Activated T-helper 1 cell treated with anti-CD3 and anti-CD28 coated beads, Interleukin-12 subunit alpha, Interleukin-12 subunit beta, Interleukin-2, Interleukin-4 antibody, amounts not matched to agents 30 ng/mL and 10 ng/mL and 1 ng/mL, durations not matched to agents 14 hours and 24 hours and 36 hours (primary cell): ENCODE measurements at places on chromosomes 4 and X. TPM values are rescaled to one million over a fixed set of nuclear protein-coding genes. Genes with fewer than 3 reads are reported as not detected.

Gene RBM46
- not detected in 2 replicates for total RNA-seq

Gene GPRASP1
- total RNA-seq = 0.44 and 0.47 TPM in 2 replicates

Gene CLNK
- 0.57 and 1.1 TPM in 2 replicates for total RNA-seq

Gene DCAF4L1
- total RNA-seq = 0.20 and 0.31 TPM in 2 replicates

Gene TRIM60
- total RNA-seq = not detected in 2 replicates

Gene PPP4R3C
- not detected in 2 replicates for total RNA-seq

Gene CTAG1B
- total RNA-seq = not detected in 2 replicates

DNA sequence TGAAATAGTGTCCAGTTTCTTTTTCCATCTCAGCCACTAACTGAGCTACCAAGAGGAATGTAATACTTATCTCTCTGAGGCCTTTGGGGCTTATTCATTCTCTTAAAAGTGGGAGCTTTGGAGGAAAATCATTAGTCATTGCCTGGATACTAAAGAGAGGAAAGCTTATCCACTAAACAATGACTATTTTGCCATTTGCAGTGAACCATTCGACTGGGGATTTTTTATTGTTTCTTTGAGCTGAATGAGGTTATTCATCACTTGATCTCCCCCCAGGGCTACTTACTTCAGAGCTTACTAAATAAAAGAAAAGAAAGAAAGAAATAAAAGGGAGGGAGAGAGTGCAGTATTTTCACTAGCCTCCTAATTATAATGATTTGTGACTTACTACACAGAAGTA is 1329.5 kb upstream of the TENM3 start:
- DNase-seq = no peak
- H3K27me3 ChIP-seq = no peaks in the 10 kb centered on the region
- H3K27ac ChIP-seq = no peak overlapping the region
- H3K4me3 ChIP-seq = no peak overlapping the region
- no peaks in the 10 kb centered on the region for H3K4me1 ChIP-seq
- no peaks in the 10 kb centered on the region for H3K36me3 ChIP-seq

- peaks cover 13% of the 10 kb centered on the region for H3K4me1 ChIP-seq
- no peak for DNase-seq
- H3K4me3 ChIP-seq = no peak overlapping the region
- peaks cover 85% of the 10 kb centered on the region for H3K27me3 ChIP-seq
- no peaks in the 10 kb centered on the region for H3K36me3 ChIP-seq
- H3K27ac ChIP-seq = no peak overlapping the region
Measured at GRCh38 chr4:80264825-80265224, 1.6 kb upstream of the FGF5 start.

- no peak overlapping the region for H3K27ac ChIP-seq
- H3K27me3 ChIP-seq = no peaks in the 10 kb centered on the region
- no peaks in the 10 kb centered on the region for H3K4me1 ChIP-seq
- H3K36me3 ChIP-seq = no peaks in the 10 kb centered on the region
- H3K4me3 ChIP-seq = no peak overlapping the region
- no peak for DNase-seq
Measured at GRCh38 chrX:151982222-151982621, 7.7 kb upstream of the GABRE start.

DNA sequence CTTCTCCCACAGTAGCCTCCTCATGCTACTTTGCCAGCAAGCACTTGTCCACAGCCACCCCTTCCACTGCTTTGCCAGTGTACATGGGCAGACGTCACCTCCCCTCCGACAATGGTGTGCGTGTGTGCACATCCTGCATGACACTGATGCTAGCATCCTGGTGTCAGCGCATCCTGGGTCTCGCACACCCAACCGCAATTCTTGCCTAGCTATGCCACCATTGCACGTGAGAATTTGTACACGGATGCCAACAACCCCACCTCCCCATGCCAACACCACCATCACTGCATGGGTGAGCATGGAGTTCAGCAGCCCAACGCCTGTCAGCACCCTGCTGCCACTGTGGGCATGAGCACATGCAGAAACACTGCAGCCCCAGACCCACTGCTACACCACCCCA is 550.0 kb downstream of the STPG2 start:
- no peak for DNase-seq
- H3K4me1 ChIP-seq = no peaks in the 10 kb centered on the region
- H3K4me3 ChIP-seq = no peak overlapping the region
- no peaks in the 10 kb centered on the region for H3K36me3 ChIP-seq
- H3K27me3 ChIP-seq = no peaks in the 10 kb centered on the region

DNA sequence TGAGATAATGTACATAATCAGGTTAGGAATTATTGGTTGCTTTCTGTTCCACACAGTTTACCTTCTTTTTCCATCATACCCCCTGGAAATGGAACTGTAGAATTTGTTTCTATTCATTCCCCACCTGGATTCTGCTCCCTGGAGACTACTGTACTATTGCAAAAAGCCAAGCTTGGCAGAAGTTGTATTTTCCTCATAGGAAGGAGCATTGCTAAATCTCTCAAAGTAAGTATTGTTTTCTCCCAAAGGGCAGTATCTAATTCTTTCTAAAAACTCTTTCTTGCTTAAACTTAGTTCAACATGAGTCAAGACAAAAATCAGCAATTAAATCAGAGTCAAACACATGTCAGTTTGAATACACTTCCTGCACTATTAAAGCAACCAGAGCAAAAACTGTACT is 136.2 kb downstream of the CDS1 start:
- H3K4me1 ChIP-seq = no peaks in the 10 kb centered on the region
- no peak for DNase-seq
- no peaks in the 10 kb centered on the region for H3K36me3 ChIP-seq
- H3K27ac ChIP-seq = no peak overlapping the region

GRCh38 chr4:90946945-90947344 is 819.8 kb downstream of the CCSER1 start:
- no peaks in the 10 kb centered on the region for H3K4me1 ChIP-seq
- no peak overlapping the region for H3K27ac ChIP-seq
- no peaks in the 10 kb centered on the region for H3K27me3 ChIP-seq
- no peaks in the 10 kb centered on the region for H3K36me3 ChIP-seq
- H3K4me3 ChIP-seq = no peak overlapping the region

- no peak for DNase-seq
- no peaks in the 10 kb centered on the region for H3K27me3 ChIP-seq
Measured at GRCh38 chr4:71553605-71554004, 214.8 kb downstream of the SLC4A4 start.

GRCh38 chr4:3040452-3041191 is 33.7 kb downstream of the HTT-AS start:
- DNase-seq = no peak
- peaks cover 54% of the 10 kb centered on the region for H3K4me1 ChIP-seq
- peaks cover 5% of the 10 kb centered on the region for H3K36me3 ChIP-seq
- peaks cover 23% of the 10 kb centered on the region for H3K27me3 ChIP-seq
- H3K4me3 ChIP-seq = peak overlapping the region; percentile 84

DNA sequence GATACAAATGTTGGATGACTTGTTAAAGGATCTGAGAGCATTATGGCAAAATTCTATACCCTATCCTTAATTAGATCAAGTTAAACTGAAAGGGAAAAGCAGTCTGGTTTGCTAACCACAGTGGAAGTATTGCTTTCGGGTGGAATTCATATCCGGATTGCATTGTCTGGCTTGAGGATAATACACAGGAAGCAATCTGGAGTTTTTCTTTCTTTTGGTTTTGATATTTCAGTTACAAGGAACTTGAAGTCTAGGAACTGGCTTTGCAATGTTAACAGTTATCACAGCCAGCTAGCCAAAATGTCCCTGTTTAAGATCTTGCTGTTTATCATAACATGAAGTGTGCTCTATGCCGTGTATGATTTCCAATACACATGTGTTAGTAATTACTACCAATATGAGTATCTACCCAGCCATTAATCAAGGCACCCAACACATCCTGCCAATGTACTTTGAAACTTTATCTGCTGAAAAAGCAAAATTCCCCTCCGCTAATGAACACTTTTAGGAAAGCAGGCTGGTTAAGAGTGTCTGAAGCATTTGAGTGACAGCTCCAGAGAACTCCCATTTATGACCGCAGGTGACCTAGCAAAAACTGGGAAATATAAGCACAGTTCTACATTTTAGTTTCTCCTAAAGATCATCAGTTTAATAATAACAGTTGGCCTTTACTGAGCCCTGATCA is 146.4 kb downstream of the PALLD start:
- no peak for DNase-seq
- no peaks in the 10 kb centered on the region for H3K27me3 ChIP-seq
- H3K27ac ChIP-seq = no peak overlapping the region
- H3K4me3 ChIP-seq = no peak overlapping the region

GRCh38 chrX:155094468-155095061 is 23.3 kb downstream of the BRCC3 start:
- peaks cover 13% of the 10 kb centered on the region for H3K36me3 ChIP-seq
- no peak overlapping the region for H3K27ac ChIP-seq
- peak; percentile 4 for DNase-seq
- H3K4me1 ChIP-seq = no peaks in the 10 kb centered on the region
- no peak overlapping the region for H3K4me3 ChIP-seq

GRCh38 chr4:69617083-69617694 is 22.3 kb downstream of the UGT2A2 start:
- no peaks in the 10 kb centered on the region for H3K27me3 ChIP-seq
- H3K4me3 ChIP-seq = no peak overlapping the region
- H3K36me3 ChIP-seq = no peaks in the 10 kb centered on the region
- H3K4me1 ChIP-seq = no peaks in the 10 kb centered on the region

GRCh38 chrX:14235004-14235403 is 205.3 kb upstream of the GEMIN8 start:
- H3K36me3 ChIP-seq = no peaks in the 10 kb centered on the region
- no peak for DNase-seq
- H3K4me1 ChIP-seq = no peaks in the 10 kb centered on the region
- no peak overlapping the region for H3K4me3 ChIP-seq

GRCh38 chrX:136353526-136354093 is 52.8 kb downstream of the ADGRG4 start:
- H3K27me3 ChIP-seq = peaks cover 4% of the 10 kb centered on the region
- H3K27ac ChIP-seq = no peak overlapping the region
- H3K4me1 ChIP-seq = no peaks in the 10 kb centered on the region
- no peaks in the 10 kb centered on the region for H3K36me3 ChIP-seq
- no peak for DNase-seq

DNA sequence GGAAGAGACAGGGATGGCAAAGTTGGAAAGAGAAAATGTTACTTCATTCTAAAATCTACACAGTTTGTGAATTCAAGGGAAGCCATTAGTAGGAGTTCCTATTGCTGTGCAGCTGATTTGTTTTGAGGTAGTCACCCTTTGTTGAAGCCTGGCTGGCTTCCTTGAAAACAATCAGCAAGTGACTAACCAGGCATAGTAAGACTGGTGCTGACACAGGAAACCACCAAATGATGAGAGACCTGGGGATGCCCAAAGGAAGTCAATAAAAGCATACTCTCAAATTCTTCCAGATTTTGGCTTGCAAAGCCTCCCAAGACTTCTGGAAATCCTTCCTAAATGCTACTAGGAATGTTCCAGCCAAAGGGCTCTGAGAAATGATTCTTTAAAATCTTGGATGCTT is 23.9 kb upstream of the PRDM8 start:
- peaks cover 11% of the 10 kb centered on the region for H3K36me3 ChIP-seq
- peaks cover 68% of the 10 kb centered on the region for H3K4me1 ChIP-seq
- H3K27ac ChIP-seq = peak overlapping the region; percentile 92
- H3K4me3 ChIP-seq = peak overlapping the region; percentile 50
- peak; percentile 66 for DNase-seq
- no peaks in the 10 kb centered on the region for H3K27me3 ChIP-seq

DNA sequence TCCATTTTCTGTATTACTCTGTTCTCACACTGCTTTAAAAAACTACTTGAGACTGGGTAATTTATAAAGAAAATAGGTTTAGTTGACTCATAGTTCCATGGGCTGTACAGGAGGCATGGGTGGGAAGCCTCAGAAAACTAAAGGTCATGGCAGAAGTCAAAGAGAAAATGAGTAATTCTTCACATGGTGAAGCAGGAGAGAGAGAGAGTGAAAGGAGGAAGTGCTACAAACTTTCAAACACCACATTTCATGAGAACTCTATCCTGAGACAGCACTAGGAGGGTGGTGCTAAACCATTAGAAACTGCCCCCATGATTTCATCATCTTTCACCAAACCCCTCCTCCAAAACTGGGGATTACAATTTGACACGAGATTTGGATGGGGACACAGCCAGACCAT is 108.0 kb upstream of the PBDC1 start:
- H3K4me3 ChIP-seq = no peak overlapping the region
- DNase-seq = no peak
- H3K27ac ChIP-seq = no peak overlapping the region

DNA sequence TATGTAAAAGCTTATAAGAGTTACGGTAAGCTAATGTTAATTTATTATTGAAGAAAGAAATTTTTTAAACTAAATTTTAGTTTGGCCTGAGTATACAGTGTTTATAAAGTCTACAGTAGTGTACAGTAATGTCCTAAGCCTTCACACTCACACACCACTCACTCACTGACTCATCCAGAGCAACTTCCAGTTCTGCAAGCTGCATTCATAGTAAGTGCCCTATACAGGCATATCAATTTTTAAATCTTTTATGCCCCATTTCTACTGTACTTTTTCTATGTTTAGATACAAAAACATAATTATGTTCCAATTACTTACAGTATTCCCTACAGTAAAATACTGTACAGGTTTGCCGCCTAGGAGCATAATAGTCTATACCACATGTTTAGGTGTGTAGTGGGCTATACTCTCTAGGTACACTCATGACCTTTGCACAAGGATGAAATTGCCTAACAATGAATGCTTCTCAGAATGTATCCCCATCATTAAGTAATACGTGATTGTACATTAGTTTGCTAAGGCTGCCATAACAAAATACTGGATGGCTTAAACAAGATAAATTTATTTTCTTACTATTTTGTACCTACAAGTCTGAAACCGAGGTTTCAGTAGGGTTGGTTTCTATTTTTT is 333.8 kb upstream of the PCDH7 start:
- no peaks in the 10 kb centered on the region for H3K36me3 ChIP-seq
- H3K4me3 ChIP-seq = no peak overlapping the region
- H3K4me1 ChIP-seq = no peaks in the 10 kb centered on the region

DNA sequence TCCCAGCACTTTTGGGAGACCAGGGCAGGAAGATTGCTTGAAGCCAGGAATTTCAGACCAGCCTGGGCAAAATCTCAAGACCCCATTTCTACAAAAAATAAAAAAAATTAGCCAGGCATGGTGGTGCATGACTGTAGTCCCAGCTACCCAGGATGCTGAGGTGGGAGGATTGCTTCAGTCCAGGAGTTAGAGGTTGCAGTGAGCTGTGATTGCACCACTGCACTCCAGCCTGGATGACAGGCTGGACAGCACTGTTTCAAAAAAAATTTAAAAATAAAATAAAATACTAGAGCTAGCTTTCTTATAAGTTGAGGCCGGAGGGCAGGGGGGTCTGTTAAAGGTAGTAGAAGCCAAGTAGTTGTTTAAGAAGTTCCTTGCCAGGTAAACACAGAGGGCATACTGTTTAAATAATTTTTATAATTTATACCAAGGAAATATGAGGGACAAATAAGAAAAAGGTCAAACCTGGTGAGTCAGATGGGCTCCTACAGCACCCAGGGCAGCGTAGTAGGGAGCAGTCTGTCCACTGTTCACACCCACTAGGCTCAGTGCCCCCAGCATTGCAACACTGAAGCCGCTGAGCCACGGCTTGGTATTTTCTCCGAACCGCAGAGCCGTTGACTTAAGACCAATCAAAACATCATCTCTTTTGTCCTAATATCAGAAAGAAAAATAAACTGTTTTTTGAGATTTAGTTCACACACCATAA is 17.3 kb downstream of the COQ2 start:
- peaks cover 32% of the 10 kb centered on the region for H3K36me3 ChIP-seq
- no peaks in the 10 kb centered on the region for H3K27me3 ChIP-seq
- H3K27ac ChIP-seq = no peak overlapping the region
- DNase-seq = no peak
